ENCODE measurements at places on chromosomes 11 and 22.
A peak's percentile ranks its signal among the peaks of the same experiment; 100 is the strongest.

DNA sequence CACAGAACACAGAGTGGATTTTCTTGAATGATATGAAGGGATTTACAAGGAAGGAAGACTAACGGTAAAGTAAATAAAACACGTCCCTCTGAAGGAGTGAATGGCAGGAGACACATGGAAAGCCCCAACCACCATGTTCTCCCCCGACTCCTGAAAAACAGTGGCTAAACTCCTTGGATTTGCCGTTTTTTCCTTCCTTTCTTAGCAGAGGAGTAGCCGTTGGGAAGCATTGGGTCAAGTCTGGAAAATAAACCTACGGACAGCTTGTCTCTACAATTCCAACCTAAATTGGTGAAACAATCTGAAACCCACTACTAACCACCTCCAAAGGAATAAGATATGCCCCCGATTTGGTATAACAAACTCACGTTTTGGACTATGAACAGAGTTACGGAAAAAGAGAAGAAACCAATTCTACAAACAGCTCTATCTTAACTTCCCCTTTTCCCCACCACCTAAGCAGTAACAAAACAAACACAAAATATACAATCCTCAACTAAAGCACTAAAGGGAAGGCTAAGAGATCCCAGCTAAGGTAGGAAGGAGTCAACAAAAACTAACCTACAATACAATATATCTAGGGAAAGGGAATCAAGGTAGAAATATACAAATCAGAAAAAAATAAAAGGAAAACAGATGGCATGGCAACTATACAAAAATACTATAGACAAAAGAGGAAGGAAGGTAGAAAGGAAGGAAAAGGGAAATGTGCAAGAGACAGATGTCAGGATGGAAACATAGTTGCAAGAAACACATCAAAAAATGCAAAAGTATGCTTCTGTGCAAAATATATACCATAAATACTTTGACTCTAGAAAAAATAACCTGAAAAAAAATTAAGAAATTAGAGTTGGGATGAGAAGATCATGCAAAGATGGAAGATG is 43.8 kb upstream of the LYVE1 start:
- DNase-seq = no peak

DNA sequence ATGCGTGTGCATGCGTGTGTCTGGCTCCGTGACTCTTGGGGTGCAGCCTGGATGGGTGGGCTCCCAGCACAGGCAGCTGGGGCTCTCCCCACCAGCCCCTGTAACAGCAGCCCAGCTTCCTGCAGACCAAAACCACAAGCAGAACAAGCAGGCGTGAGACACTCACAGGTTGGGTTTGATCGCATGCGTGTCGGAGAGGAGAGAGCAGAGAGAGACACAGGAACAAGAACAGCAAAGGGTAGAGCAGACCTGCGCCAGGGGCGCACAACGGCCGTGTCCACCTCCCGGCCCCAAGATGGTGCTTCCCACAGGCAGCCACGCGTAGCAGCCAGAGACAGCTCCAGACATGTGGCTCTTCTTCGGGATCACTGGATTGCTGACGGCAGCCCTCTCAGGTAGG is at the start of gene CD6:
TSS of gene CD6 (plus strand) at position 161 of the 400 bp plus-strand sequence. CDS start at position 347, 186 bp downstream.
- peak; percentile 71 for DNase-seq

DNA sequence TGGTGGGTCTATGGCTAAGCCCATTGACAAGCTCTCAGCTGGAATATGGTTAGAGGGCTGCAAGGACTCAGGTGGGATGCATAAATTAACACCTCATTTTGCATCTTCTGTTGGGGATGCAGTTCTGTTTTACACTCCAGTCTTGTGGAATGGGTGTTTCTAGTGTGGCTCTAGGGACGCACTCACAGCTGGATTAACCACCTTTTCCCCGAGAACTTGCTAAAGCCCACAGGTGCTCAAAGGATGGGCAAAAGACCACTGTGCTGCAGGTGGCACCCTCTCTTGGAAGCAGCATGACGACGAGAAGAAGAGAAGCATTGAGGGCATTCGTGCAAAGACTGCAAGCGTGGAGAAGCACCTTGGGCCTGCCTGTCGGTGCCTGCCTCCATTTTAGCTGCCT is 6.9 kb downstream of the BARX2 start:
- DNase-seq = no peak

- no peak for DNase-seq
These were observed 10.9 kb downstream of the SRPRA start for GRCh38 chr11:126257764-126258163.

- no peak for DNase-seq
These were observed 73.2 kb downstream of the TRPC6 start for GRCh38 chr11:101510591-101510990.

- peak; percentile 58 for DNase-seq
These were observed 49.0 kb downstream of the OR4D9 start for GRCh38 chr11:59560290-59560701.

GRCh38 chr11:44104481-44105294 is 9.2 kb downstream of the EXT2 start:
- DNase-seq = no peak

DNA sequence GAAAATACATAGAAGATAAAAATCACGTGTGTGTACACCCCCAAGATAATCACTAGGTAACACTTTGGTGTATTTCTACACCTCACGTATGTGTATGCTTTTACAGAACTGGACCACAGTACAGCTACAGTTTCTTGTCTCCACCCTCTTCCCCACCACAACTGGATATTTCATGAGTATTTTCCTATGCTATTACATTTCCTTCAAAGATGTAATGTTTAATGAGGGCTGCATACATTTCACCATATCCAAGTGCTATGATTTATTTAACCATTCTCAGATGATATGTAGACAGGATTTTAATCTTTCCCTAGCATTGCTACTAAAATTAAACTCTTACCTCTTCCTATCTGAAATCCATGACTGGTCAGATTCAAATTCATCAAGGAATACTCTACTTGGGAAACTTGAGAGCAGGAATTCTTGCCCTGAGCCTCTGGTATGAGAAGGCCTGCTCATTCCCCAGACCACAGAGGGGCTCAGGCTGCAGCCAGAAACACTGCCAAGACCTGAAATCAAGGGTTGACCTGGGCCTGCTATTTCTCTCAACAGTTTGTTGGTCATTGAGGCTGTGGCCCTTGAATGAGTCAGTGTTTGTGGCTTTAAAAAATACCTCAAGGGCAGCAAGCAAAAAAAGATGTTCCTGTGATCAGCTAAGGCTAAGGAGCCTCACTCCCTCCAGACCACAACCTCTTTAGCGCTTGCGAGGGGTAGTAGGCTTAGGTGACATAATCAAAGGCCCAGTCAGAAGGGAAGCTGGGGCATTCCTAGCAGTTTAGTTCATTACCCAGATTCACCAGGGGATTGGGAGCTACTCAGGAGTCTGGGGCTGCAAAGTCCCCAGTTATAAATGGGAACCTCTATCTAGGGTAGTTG is 55.5 kb downstream of the ABTB2 start:
- no peak for DNase-seq

DNA sequence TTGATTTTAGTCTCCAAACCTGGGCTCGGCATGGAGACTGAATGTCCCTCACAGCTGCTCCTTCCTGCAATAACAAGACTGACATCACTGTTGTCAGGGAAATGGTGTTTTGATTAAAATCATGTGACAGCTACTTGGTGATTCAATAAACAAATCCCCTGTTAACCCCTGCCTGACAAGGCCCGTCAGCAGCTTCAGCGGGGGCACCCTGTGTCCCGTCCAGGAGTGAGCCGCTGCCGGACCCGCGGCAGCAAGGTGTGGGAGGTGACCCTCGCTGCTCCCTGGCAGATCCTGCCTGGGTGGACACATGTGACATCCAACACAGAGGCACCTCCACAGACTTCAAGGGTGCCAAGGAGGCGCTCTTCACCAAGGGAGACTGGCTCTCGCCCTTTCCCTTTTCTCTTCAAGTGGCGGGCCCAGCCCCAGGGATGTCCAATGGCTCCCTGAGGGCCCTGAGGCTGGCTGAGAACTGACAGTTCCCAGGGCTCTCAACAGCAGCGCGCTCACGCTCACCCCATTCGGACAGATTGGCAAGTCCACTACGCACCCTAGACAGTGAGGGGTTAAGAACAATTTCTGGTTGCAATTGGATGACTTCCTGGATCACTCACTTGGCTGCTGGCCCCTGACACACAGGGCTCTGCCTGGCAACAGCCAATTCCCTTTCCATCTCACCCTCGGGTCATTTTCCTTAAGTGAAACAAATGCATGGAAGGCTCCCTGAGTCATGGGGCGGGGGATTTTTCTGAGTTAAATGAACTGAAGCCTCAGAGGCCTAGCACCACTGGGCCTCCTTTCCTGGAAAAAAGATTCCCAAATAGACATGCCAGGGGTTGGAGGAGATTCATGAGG is 30.7 kb downstream of the PPP2R1B start:
- no peak for DNase-seq

DNA sequence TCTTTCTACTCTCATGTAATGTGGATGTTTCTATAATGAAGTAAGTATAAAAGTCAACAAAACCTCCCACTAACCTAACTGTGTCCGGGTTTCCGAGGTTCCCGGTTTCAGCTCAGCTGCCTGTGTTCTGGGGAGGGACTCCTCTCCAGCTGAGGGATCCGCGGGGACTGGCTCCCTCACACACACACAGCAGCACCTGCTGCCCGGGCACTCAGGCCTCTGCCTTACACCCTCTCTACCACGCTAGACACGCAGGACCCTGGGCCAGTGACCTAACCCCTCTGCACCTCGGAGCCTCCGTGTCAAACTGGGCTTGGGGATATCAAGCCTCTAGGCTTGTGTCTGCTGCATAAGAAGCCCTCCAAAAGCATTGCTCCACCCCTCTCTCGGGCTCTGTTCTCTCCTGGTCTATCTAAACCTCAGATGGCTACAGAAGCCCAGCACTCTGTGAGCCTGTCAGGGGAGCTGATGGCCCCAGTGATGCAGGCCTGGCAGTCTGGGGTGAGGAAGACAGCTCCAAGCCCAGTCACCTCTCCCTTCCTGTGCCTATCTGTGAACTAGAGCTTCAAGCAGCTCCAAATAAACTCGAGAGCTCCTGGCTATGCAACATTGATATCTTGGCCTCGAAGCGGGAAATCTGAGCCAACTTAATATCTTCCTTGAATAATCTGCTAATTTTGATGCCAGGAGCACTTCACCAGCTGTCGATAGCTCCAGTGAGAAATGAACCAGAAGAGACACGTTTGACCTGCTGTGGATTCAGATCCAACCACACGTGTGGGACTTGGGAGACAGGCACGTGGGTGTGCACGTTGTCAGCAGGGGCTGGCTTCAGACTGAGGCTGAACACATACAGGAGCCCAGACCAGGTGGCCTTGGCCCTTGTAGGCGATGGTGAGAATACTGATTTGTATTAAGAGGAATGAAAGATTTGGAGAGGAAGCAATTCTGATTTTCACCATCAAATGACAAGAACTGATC is 232.7 kb upstream of the B3GAT1 start:
- DNase-seq = no peak

DNA sequence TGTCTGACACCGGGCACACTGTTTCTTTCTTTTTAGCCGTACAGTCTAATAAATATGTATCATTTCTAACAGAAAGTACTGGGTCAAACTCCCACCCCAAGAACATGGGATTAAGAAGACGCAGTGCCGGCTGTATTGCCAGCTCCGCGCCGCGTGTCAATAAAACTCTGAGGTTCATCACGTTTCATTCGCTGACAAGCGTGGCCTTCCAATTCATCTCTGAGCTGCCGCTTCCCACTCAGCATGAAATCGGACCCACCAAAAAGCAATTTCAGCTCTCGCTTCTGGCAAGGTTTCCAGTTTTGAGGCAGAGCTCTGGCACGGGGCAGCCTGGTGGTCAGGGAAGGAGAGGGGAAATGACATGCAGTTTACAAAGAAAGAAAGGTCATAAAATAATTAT is 819.8 kb downstream of the OPCML start:
- DNase-seq = no peak

DNA sequence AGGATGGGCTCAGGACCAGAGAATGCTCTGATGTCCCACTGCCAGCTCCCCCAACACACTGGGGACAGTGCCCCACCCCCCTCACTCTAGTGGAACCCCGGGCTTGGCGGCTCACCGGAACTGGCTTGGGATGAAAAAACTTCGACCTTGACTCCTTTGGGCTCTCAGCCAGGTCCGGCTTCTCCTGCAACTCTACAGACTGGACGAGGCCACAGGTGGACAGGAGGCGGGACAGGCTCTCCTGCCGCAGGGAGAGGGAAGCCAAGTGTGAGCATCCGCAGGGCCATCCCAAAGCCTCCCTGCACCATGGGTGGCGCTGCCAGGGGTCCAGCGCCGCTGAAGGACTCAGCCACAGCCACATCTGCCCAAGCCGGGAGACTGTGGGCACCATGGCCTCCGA is 3.7 kb downstream of the RRP7A start:
- no peak for DNase-seq

- no peak for DNase-seq
These were observed 11.2 kb downstream of the SPATA19 start for GRCh38 chr11:133833898-133834681.

GRCh38 chr11:134349802-134350355 is 18.1 kb downstream of the GLB1L2 start:
- DNase-seq = no peak

DNA sequence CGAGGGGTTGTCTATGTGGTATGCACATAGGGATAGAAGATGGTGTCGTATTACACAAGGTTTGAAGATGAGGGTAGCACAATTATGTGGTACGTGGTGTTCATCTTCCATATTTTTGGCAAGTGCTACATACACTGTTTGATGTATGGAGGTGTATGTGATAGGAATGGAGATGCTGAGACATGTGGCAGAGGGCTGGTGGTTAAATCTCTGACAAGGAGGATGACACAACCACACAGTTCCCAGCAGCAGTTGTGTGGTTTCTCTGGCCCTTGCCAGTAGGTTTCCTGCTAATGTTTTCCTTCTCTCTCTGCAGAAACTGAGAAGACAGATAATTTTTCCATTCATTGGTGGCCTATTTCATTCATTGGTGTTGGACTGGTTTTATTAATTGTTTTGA is 17.0 kb downstream of the NCR3LG1 start:
- no peak for DNase-seq

GRCh38 chr11:43830928-43831440 is 49.6 kb upstream of the ALKBH3 start:
- DNase-seq = no peak

DNA sequence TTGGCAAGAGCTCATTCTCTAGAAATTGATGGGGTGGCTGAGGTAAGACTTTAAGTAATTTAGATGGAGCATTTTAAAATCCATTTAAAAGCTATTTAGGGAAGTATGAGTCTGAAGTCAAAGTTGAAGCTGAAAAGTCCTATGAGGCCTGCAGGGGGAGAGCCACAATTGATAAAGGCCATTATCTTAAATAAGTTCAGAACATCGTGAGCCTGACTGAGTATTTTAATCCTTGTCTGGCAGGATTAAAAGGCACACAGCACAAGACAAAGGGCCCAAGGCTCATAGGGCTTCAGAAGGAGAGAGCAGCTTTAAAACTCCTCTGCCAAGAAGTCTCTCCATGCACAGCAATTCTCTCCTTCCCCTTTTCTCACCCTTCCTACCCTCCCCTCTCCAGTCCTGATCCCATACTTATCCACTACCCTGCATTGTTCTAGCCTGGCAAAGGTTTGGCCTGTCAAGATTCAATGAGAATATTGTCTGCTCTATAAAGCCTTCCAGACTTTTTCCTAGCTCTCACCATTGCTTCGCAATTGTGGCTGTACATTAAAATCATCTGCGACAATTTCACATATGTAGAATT is 1312.9 kb downstream of the FAM181B start:
- no peak for DNase-seq

- DNase-seq = no peak
These were observed 20.1 kb upstream of the NARS2 start for GRCh38 chr11:78594814-78595213.

GRCh38 chr11:81197396-81197795 is 1536.3 kb downstream of the FAM181B start:
- no peak for DNase-seq

GRCh38 chr11:1238767-1239595 is 16.1 kb downstream of the MUC5B start:
- DNase-seq = no peak
